ENCODE measurements at places on chromosomes 3 and 15. TPM values are rescaled to one million over a fixed set of nuclear protein-coding genes. Genes with fewer than 3 reads are reported as not detected.

The LSMEM2 gene
- total RNA-seq, result not detected

The NCK1 gene
- total RNA-seq, result 28.9 TPM

The SEMA5B gene
- total RNA-seq, result under 0.01 TPM

The GPR160 gene
- 0.15 TPM for total RNA-seq

The ZPLD1 gene
- total RNA-seq, result not detected

The DGKG gene
- under 0.01 TPM for total RNA-seq

The ANKRD34C gene
- not detected for total RNA-seq

The PIERCE2 gene
- 2.1 TPM for total RNA-seq

The KNG1 gene
- total RNA-seq, result not detected

The PCSK6 gene
- 3.4 TPM for total RNA-seq

The CDCP1 gene
- total RNA-seq, result 3.0 TPM

The SYNM gene
- total RNA-seq, result 2.4 TPM

The SAMD7 gene
- not detected for total RNA-seq

The ZNF662 gene
- total RNA-seq, result 0.60 TPM
